IPS DF 19.7 (cell line): ENCODE measurements at places on chromosomes 5 and 9.

GRCh38 chr9:27719711-27720110, 146.4 kb upstream of the C9orf72 start:
- DNase-seq: no peak

GRCh38 chr5:149432911-149433401, 53.9 kb upstream of the IL17B start:
- no peak for DNase-seq

GRCh38 chr5:174724484-174725260, at the start of gene MSX2:
Gene MSX2, plus strand, starts transcription at chr5:174724582. Its CDS starts 78 bp downstream, at chr5:174724660.
- DNase-seq: no peak

GRCh38 chr9:131468031-131468430, 34.7 kb upstream of the POMT1 start:
- no peak for DNase-seq

DNA sequence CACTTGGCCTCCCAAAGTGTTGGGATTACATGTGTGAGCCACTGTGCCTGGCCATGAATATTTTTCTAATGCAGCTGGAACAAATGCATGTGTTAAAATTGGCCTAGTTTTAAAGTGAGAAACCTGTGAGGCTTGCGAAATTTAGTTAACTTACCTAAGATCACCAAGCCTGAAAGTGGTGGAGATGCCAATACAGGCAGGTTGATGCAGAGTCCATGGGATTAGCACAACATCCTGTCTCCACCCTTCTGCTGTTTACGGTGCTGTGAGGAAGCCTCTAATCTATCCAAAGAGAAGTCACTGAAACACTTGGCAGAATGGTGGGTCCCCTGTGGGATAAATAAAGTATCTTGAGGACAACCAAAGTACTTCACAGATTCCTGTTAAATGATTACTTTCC, 98.2 kb downstream of the PCSK5 start:
- DNase-seq: no peak

DNA sequence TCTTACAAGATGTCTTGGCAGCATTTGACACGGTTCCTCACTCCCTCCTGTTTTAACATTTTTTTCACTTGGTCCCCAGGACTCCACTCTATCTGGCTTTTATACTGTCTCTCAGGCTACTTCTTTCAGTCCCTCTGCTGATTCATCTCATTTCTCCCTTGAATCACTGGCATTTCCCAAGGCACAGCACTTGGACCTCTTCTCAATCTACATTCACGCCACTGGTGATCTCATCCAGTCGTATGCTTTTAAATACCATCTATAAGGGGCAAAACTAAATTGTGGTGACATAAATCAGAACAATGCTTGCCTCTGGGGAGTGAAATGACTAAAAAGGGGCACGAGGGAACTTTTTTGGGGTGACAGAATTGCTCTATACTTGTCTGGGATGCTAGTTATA, 47.1 kb downstream of the MAPKAP1 start:
- no peak for DNase-seq

GRCh38 chr9:127792417-127793031, 6.7 kb downstream of the CDK9 start:
- no peak for DNase-seq

- DNase-seq: no peak
These were observed 2.4 kb downstream of the SOWAHA start for GRCh38 chr5:132815454-132815853.

DNA sequence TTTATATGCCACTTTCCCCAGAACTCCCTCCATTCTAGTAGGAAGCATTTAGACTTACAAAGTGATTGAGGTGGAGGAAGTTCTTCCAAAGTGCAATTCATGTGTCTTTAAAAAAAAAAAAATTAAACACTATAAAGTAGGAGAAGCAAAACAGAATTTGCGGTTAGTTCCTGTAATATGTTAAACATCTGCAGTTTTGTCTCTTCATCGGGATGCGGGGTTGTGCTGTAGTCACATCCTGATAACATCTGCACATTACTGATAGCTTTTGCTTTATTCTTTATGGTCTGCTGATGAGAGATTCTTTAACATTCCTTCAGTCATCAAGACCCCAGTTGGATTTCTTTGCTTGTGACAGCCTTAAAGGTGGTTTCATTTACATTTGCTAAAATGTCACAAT, 694.3 kb downstream of the NR2F1-AS1 start:
- no peak for DNase-seq

DNA sequence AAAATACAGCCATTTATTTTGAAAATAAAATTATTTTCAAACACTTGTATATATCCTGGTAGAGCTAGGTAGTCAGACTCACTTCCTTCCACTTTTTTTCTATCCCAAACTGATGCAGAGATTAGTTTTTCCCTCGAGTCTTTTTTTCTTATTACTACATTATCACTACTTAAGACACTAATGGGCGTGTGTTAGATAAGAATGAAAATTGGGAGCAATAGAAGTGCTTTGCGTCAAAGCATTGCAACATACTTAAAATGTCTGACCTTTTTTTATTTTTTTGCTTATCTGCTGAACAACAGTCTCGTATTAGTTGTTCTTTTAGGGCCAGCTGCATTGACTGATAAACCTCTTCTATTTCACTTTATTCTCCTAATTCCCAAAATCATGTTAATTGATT, 1278.7 kb downstream of the CDH12 start:
- no peak for DNase-seq

DNA sequence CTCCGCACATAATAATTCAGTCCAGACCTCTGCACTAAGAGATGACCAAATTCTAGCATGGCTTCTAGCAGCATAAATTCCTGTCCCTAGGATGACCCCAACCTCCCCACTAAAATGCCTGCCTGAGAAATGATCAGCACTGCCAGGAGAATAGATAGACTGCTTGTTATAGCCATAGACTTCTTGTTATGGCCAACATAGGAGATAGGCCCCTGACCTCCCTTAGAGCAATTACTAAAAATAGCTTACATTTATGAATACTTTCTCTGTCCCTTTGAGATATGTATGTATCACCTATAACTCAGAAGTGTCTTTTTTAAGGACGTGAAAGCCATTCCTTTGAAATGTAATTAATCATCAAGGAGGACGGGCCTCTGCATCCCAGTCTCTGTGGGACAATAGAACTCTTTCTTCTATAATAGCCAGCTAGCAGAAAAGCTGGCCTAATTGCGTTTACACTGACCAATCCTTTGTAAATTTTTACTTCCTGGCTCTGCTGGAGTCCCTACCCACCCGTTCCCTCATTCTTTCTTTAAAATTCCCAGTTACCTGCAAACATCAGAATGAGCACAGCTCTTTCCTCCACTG, 1002.7 kb downstream of the CDH18 start:
- no peak for DNase-seq

DNA sequence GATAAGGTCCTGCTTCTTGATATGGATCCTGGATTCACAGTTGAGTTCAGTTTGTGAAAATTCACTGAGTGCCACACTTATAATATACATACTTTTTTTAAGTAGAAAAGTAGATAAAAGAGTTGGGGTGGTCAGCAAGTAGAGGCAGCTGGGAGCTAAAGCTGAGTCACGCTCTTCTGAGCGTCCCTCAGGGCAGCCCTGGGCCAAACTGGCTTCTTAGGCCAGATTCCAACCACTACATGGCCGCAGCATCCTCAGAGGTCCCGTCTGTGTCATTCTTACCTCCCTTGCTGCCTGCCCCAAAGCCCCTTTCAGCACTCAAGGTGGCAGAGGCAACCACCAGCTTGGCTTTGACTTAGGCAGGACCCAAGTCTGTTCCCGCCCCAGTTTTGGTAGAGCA, 123.3 kb upstream of the TBC1D2 start:
- DNase-seq: no peak

GRCh38 chr5:170408226-170408625, 19.1 kb upstream of the KCNMB1 start:
- DNase-seq: no peak

DNA sequence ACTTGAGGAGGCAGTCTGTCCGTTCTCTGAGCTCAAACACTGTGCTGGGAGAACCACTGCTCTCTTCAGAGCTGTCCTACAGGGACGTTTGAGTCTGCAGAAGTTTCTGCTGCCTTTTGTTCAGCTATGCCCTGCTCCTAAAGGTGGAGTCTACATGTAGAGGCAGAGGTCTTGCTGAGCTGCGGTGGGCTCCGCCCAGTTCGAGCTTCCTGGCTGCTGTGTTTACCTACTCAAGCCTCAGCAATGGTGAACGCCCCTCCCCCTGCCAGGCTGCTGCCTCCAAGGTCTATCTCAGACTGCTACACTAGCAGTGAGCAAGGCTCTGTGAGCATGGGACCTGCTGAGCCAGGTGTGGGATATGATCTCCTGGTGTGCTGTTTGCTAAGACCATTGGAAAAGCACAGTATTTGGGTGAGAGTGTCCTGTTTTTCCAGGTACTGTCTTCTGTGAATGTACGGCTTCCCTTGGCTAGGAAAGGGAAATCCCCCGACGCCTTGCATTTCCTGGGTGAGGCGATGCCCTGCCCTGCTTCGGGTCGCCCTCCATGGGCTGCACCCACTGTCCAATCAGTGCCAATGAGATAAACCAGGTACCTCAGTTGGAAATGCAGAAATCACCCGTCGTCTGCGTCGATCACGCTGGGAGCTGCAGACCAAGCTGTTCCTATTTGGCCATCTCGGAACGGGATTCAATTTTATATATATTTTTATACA, 58.5 kb downstream of the CNTRL start:
- DNase-seq: peak; percentile 54

DNA sequence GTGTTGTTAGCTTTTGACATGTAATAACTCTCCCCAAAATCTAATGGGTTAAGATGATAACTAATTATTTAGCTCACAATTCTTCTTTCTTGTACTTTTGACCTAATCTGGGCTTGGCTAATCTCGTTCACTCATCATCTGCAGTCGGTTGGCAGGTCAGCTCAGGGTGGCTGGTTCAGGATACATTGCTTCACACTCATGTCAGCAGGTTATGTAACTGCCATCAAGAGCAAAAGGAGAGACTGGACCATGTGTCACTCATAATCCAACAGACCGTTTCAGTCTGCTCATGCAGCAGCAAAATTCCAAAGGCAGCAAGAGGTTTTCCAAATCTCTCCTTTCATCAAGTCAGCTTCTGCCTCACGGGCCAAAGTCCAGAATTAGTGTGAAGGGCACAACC, 998.4 kb upstream of the CTNND2 start:
- DNase-seq: no peak

- DNase-seq: no peak
These were observed 9.9 kb downstream of the HSPA9 start for GRCh38 chr5:138565100-138565821.

- no peak for DNase-seq
These were observed 478.7 kb downstream of the PRR16 start for GRCh38 chr5:120942596-120943350.

GRCh38 chr9:129458155-129458661, 162.7 kb downstream of the C9orf50 start:
- no peak for DNase-seq

- no peak for DNase-seq
These were observed 202.6 kb downstream of the NR3C1 start for GRCh38 chr5:143200781-143201398.

DNA sequence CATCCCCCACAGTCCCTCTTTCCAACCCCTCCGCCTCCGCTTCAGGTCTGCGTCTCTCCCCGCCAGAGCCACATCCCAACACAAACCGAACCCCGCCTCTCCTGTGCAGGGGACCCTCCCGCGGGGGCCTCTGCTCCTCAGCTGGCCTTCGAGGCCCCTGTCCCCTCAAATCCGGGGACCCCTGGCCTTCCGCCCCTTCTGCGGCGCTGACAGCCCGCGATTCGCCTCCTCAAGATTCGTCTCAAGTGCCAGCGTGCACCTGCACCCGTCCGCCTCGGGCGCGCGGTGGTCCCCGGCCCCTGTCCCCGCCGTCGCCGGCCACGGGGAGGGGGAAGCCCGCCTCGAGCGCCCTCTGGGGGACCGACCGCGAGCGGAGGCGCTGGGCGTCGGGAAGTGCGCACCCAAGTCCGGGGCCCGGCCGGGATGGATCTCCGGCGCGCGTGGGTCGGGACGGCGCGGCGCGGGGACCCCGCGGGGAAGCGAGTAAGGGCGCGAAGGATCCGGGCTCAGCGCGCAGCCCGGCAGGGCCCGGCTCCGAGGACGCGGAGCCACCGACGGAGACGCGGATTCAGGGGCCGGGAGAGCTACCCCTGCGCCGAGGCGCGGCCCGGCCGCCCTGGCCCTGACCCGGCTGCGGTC, 623 bp downstream of the FLT4 start:
- DNase-seq: no peak

GRCh38 chr5:15885156-15885555, 294.4 kb downstream of the MARCHF11 start:
- no peak for DNase-seq

- DNase-seq: no peak
These were observed 102.2 kb upstream of the CHD1 start for GRCh38 chr5:99030906-99031440.

DNA sequence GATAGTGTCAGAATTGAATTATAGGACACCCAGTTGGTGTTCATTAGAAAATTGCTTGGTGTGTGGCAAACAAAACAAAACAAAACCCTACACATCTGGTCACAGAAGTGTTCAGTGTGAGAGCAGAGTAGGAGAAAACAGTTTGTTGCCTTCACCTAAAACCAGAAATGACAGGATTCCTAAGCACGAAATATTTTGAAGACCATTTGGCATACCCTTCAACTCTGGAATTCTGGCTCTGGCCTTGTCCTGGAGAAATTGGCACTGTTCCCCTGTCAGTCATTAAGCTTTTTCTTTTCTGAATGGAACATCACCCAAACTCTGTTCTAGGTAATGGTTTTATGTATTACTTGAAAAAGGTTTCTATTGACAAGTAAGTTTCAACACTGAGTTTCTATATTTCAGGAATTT, 110.2 kb upstream of the PCA3 start:
- no peak for DNase-seq

DNA sequence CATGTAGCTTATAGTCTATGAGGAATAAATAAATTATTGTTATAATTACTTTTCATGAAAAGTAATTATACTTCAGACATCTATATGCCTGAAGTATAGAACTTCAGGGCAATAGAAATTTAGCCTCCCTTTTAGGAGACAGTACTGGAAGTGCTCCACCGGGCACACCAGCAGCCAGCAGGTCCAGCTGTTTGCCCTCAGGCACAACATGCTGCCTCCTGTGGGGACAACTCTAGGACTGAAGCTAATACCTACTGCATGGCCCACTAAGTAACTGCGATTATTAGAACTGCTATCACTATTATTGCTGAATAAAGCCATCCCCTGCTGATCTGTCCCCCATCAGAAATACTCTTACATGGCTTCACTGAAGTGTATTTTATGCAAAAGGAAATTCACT, 329.6 kb downstream of the MED10 start:
- DNase-seq: no peak

DNA sequence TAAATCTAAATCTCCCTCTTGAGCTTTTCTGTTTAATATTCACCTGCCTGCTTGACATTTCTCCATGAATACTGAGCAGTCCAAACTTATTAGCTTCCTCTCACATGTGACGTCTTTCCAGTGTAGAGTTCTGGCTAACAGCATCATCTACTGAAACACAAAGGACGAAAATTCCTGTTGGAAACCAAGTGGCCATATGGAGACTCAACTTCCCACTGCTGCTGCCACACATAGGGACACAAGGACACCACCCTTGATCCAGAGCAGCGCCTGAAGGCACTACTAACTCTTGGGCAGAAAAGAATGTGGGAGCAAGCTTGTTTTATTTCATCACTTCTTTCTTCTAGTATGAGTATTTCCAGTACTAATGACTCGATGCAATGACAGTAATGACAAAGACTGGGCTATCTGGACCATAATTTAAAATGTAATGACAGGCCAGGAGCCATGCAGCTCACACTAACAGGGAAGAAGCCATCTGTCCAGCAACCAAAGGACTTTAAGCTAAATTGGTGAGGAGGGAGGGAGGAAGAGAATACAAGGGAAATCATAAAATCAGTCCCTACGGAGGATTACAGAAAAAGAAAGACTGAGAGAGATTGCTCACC, 19.2 kb downstream of the RNF130 start:
- DNase-seq: no peak

- no peak for DNase-seq
These were observed 105.3 kb upstream of the SPATA31D4 start for GRCh38 chr9:81822967-81823366.

- DNase-seq: no peak
These were observed 108.3 kb upstream of the TYRP1 start for GRCh38 chr9:12584656-12585522.
